AG09319 (cell line): ENCODE measurements at places on chromosomes 11 and 22.
A peak's percentile ranks its signal among the peaks of the same experiment; 100 is the strongest.

GRCh38 chr11:727859-728748 is 19.2 kb upstream of the TALDO1 start:
- DNase-seq: peak; percentile 72

DNA sequence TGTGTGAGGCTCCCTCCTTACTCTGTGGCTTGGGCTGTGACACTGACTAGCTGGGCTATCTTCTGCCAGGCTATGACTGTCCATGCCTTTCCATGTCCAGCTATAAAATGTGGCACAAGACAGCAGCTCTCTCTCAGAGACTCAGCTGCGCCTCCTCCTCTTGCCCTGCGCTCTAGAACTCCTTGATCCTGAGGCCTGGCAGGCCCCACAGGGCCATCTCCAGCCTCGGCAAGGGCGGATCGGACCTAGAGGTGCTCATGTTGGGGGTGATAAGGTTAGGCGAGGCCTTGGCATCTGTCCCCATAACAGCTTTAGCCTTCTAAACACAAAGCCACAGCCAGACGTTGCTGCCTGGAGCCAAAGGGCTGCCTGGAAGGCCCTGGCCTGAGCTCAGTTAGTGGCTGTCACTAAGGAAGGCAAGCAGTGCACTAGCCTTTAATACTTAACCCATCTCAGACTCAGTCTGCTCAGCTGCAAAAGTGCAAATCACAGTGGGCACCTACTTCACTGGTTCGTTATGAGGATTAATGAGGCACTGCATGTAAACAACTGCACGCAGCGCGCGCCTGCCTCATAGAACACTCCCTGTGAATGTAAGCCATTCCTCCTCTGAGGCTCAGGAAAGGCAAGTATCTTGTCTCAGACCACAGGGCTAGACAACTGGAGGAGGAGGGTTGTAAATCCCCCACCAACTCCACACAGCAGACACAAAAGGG is 1.2 kb downstream of the GUCD1 start:
- no peak for DNase-seq

- peak; percentile 39 for DNase-seq
Measured at GRCh38 chr11:116913000-116913399, 75.6 kb upstream of the APOA1 start.

DNA sequence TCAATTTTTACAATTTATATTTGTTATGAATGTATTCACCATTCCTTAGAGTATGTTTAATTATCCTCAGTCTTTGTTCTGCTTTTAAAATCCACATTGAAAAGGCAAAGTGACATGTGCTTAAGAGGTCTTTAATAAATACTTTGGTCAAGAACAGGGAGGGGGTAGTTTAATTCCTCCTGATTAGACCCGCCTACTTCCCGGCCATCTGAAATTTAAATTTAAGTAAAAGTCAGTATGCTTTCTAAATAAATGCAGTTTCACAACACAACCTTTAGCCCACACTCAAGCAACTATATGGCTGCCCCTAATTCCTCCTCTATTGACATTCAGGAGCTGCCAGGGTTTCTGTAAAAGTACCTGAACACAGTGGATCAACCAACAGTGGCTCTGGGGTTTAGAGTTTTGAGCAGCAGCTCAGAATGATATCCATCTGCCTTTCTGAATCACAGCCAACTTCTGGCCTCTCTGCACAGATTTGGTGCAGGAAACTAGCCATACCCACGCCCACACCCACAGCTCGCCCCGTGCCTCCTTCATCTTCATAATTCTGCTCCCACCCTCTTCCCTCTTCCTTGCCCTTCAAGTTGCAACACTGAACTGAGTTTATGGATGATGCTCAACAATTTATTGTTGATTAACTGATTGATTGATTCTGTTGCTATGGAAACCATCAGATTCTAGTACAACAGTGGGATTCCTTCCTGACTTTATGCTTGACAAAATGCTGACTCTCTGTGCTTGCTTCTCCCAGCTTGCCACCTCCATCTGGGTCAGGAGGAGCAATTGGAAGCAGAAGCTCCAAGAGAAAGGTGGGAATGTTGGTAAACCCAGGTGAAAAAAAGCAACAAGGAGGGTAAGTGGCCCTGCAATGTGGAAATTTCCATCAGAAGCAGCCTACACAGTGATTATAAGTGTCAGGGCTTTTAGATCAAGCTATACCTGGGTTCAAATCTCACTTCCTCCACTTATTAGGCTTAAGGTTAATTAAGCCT is 70.8 kb downstream of the PANX1 start:
- DNase-seq: no peak

DNA sequence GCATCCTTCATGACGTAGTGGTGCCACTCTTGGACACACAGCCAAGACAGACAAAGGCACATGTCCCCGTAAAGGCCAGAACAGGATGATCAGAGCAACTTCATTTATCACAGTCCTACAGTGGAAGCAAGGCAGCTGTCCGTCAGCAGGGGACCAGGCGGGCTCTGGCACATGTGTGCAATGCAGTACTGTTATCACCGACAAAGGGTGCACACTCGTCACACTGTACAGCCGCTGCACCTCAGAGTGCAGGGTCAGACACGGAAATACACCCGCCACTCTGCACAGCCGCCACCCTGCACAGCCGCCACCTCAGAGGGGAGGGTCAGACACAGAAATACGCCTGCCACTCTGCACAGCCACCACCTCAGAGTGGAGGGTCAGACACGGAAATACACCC is 13.4 kb upstream of the IL17REL start:
- DNase-seq: no peak

DNA sequence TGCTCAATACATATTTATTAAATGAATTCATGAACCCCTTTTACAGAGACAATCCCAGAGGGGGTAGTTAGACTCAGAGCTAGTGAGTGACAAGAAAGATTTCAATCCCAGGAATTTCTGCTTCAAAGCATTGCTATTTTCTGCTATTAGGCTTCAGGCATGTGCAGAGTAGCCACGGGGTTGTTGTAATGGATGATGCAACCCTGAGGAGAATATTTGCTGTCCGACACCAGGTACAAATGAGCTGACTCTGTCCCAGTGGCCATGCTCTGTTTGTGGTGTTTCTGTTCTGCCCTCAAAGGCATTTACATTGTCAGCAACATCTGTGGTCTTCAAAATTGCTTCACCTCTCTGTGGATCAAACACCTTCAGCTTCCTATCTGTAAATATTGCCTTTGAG is 102.6 kb downstream of the CSNK2A3 start:
- no peak for DNase-seq

- DNase-seq: no peak
Measured at GRCh38 chr11:119777940-119778339, 48.9 kb upstream of the NECTIN1 start.

- no peak for DNase-seq
Measured at GRCh38 chr11:24233041-24233440, 263.8 kb upstream of the LUZP2 start.

- no peak for DNase-seq
Measured at GRCh38 chr11:107928767-107929507, 689 bp downstream of the RAB39A start.

GRCh38 chr11:43547889-43548381 is 132.6 kb upstream of the HSD17B12 start:
- no peak for DNase-seq

GRCh38 chr11:131928992-131929391 is 558.6 kb downstream of the NTM start:
- no peak for DNase-seq

DNA sequence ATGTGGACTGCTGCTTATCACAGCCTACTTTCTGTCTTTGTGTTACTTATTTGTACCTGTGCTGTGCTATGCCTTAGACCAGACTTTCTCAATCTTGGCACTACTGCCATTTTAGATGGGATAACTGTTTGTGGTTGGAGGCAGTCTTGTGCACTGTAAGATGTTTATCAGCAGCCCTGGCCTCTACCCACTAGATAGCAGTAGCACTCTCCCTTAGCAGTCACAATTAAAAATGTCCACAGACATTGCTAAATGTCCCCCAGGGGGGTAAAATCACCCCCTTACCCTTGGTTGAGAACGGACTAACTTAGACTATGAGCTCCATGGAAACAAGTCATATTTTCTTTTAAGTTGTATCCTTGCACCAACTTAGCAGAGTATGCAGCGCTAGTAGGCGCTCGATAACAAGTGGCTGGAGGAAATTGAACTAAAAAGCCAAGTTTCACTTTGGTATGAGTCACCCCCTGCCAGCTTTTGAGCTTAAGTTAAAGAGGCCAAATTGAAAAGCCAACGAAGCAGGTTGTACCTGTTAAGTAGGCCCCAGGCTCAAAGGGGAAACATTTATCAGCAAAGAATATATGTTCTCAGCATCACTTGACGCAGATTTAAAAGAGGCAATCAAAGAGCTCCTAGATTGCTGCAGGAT is 304.8 kb upstream of the SORL1-AS1 start:
- no peak for DNase-seq

GRCh38 chr11:130126516-130126915 is 33.1 kb upstream of the ST14 start:
- DNase-seq: no peak

- no peak for DNase-seq
Measured at GRCh38 chr11:44781655-44782054, 54.9 kb downstream of the TSPAN18 start.

DNA sequence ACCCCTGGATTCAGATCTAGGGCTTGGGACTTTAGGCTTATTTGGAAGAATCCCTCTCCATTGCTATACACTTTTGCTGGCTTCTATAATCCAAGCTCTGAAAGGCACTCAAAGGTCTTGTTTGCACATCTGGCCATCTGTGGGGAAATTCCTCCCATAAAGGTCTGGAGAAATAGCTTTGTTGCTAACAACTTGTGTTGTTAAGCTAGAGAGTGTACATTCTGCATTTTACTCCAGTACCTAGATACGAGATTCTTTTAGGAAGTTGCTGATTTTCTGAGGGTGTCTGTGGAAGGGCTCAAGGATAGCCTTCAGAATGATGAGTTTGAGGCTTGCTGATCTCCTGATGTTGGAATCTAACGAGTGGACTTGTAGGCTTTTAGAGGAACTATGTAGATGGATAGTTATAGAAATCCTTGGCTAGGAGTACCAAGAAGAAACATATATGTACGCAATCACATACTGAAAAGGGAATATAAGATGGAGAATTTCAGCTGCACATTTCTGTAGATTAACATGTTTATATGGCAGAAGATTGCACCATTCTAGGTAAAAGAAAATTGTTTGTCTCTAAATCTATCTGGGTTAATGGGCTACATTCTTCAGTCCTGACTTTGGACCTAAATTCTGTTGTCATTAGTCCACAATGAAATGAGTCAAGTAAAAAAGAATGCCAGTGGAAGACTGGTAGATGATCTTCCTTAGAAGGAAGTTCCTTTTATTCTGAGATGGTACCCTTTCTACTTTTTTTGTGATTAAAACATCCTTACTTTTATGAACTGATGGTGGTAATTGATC is 51.0 kb downstream of the UBASH3B start:
- DNase-seq: no peak

DNA sequence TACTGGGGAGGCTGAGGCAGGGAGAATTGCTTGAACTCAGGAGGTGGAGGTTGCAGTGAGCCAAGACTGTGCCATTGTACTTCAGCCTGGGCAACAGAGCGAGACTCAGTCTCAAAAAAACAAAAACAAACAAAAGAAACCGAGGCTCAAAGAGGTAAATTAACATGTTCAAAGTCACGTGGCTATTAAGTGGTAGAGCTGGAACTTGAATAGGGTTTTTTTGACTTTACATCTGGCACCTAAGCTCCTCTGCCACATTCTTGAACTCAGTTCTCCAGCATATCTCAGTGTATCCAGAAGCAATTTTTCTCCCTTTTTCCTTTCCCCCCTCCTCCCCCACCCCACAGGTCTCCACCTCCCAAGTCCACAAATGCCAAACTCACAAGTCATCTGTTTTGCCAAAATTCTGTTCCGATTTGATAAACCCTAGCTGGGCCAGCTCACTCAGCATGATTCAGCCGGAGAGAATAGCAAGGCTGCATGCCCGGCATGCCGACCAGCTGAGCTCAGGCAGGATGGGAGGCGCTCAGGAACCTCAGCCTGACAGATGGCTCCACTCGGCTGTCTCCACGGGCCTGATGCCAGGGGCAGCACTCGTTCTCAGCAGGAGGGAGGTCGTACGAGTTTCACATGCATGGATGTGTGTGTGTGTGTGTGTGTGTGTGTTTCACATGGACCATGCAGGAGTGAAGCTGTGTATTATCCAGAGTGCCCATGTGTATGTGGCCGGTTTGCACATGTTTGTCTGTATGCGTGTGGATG is 63.2 kb upstream of the RRAS2 start:
- DNase-seq: peak; percentile 94

GRCh38 chr11:70642266-70642665 is 243.9 kb downstream of the CTTN start:
- DNase-seq: no peak

DNA sequence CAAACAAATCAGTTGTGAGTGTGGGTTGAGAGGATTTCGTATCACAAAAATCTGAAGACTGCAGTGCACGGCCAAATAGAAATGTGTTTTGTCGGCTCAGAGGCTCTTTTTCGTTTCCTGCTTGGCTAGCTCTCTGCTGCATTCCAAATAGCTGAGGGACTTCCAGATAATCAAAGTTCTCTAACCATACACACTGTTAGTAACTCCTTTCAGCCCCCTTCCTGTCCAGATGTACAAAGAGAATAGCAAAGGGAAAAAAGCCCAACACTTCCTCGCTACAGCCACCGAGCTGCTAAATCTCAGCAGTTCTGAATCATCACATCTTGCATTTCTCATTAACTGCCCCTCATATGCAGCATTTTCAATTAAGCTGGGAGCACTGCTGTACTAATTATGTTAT is 203.1 kb downstream of the TENM4 start:
- DNase-seq: peak; percentile 62

- DNase-seq: no peak
Measured at GRCh38 chr11:32829680-32830412, at the start of gene PRRG4. Gene PRRG4, plus strand, starts transcription at chr11:32829927. Its CDS starts 603 bp downstream, at chr11:32830530.

GRCh38 chr11:129637473-129637872 is 178.2 kb upstream of the TMEM45B start:
- no peak for DNase-seq

DNA sequence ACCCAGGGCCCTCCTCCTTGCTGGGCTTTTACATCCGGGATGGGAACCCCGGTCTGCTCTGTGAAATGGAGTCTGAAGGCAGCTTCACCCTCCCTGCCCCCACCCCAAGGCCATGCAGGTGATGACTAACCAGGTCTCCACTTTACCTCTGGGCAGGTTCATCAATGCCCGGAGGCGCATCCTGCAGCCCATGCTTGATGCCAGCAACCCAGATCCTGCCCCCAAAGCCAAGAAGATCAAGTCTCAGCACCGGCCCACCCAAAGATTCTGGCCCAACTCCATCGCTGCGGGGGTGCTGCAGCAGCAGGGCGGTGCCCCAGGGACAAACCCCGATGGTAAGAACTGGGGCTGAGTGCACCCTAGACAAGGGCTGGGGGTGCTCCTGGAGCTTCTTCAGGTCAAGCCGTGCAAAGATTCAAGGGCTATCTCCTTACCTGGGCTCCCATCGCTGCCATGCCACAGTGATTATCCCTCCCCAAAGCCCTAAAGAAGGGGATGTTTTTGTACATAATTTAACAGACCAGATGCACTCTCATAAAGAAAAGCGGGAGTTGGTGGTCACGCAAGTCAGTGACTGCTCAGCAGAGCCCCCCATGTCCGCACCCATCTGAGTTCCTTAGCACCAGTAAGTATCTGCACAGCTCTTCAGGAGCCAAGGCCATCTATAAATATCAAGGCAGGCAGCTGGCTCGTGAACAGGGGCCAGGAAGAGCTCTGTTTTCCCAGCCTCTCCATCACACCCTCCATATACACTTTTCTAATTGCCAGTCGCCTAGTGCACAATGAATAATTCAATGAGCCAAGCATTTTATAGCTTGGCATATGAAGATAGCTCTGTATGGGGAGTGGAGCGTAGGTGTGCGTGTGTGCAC is 66.0 kb downstream of the FEZ1 start:
- no peak for DNase-seq
